ENCODE measurements at places on chromosomes 5 and 9. TPM values are rescaled to one million over a fixed set of nuclear protein-coding genes. Genes with fewer than 3 reads are reported as not detected.
A peak's percentile ranks its signal among the peaks of the same experiment; 100 is the strongest.

DNA sequence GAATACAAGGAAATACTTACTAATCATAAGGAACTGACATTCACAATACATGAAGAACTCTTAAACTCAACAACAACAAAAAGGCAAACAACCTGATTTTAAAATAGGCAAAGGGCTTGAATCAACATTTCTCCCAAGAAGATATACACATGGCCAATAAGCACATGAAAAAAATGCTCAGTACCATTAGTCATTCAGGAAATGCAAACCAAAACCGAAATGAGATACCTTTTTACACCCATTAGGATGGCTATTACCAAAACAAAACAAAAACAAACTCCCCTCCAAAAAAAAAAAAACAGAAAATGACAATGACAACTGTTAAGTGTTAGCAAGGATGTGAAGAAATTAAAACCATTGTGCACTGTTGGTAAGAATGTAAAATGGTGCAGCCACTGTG is 104.1 kb upstream of the ZNF462 start:
- H3K27ac ChIP-seq, result no peak overlapping the region
- no peaks in the 10 kb centered on the region for H3K27me3 ChIP-seq
- H3K4me1 ChIP-seq, result no peaks in the 10 kb centered on the region
- DNase-seq, result no peak
- no peaks in the 10 kb centered on the region for H3K36me3 ChIP-seq

DNA sequence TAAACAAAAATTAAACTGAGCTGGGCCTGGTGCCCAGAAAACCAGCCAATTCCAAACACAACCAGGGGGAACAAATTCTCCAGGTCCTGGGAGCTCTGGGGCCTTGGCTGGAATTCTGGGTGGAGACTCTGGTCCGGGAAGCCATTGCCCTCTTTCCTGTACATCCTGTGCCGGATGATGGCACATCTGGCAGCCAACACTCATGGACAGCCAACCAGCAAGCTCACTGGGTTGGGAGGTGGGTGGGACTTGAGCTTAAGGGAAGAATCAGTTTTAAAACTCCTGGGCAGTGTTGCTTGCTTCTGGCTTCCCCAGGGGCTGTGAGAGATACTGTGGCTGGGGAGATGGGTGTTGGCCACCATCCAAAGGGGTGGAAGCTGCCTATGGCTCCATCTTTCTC is 56.1 kb downstream of the PCDH1 start:
- peak overlapping the region; percentile 48 for H3K27ac ChIP-seq
- H3K27me3 ChIP-seq, result no peaks in the 10 kb centered on the region
- no peaks in the 10 kb centered on the region for H3K4me1 ChIP-seq
- H3K4me3 ChIP-seq, result no peak overlapping the region

- H3K4me3 ChIP-seq, result no peak overlapping the region
- no peak overlapping the region for H3K27ac ChIP-seq
- H3K4me1 ChIP-seq, result no peaks in the 10 kb centered on the region
- H3K27me3 ChIP-seq, result no peaks in the 10 kb centered on the region
Measured at GRCh38 chr5:122093415-122094180, 15.5 kb upstream of the LOX start.

- DNase-seq, result no peak
- no peak overlapping the region for H3K4me3 ChIP-seq
- no peak overlapping the region for H3K27ac ChIP-seq
- H3K27me3 ChIP-seq, result no peaks in the 10 kb centered on the region
- no peaks in the 10 kb centered on the region for H3K4me1 ChIP-seq
Measured at GRCh38 chr5:106766916-106767315, 903.8 kb downstream of the EFNA5 start.

GRCh38 chr5:99032234-99033013 is 103.6 kb upstream of the CHD1 start:
- no peaks in the 10 kb centered on the region for H3K36me3 ChIP-seq
- no peaks in the 10 kb centered on the region for H3K4me1 ChIP-seq
- H3K4me3 ChIP-seq, result no peak overlapping the region
- peak; percentile 33 for DNase-seq
- H3K27me3 ChIP-seq, result no peaks in the 10 kb centered on the region

GRCh38 chr9:8268216-8268878 is 468.8 kb upstream of the DMAC1 start:
- no peaks in the 10 kb centered on the region for H3K36me3 ChIP-seq
- no peaks in the 10 kb centered on the region for H3K27me3 ChIP-seq
- no peak for DNase-seq
- no peak overlapping the region for H3K27ac ChIP-seq
- H3K4me1 ChIP-seq, result no peaks in the 10 kb centered on the region

- H3K27ac ChIP-seq, result no peak overlapping the region
- no peak overlapping the region for H3K4me3 ChIP-seq
- DNase-seq, result no peak
- no peaks in the 10 kb centered on the region for H3K36me3 ChIP-seq
- no peaks in the 10 kb centered on the region for H3K27me3 ChIP-seq
Measured at GRCh38 chr5:145068721-145069120, 766.4 kb downstream of the PRELID2 start.

- no peaks in the 10 kb centered on the region for H3K36me3 ChIP-seq
- no peaks in the 10 kb centered on the region for H3K27me3 ChIP-seq
Measured at GRCh38 chr9:129414377-129414992, 206.4 kb downstream of the C9orf50 start.

GRCh38 chr9:133058071-133058470 is 3.7 kb upstream of the CEL start:
- H3K27ac ChIP-seq, result no peak overlapping the region
- DNase-seq, result no peak
- H3K36me3 ChIP-seq, result no peaks in the 10 kb centered on the region
- H3K27me3 ChIP-seq, result no peaks in the 10 kb centered on the region
- H3K4me3 ChIP-seq, result no peak overlapping the region

DNA sequence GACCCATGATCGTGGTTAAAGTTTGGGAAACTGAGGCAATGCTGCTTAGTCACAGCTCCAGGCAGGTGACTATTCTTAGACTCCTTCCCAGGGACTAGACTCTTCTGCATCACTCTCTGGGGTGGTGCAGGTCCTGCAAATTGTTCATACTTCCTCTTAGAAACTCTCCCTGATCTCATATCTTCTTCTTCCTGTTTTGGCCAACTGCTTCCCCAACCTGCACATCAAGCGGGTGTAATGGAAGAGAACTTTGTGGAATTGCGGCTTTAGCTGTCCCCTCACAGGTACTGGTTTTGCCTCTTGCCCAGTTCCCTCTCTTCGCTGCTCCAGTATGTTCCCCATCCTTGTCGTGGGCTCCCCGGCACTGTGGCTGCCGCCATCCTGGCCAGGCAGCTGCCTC is 111.5 kb upstream of the CTSL start:
- H3K27me3 ChIP-seq, result no peaks in the 10 kb centered on the region
- no peak overlapping the region for H3K27ac ChIP-seq
- no peaks in the 10 kb centered on the region for H3K36me3 ChIP-seq
- no peak for DNase-seq
- H3K4me3 ChIP-seq, result no peak overlapping the region

DNA sequence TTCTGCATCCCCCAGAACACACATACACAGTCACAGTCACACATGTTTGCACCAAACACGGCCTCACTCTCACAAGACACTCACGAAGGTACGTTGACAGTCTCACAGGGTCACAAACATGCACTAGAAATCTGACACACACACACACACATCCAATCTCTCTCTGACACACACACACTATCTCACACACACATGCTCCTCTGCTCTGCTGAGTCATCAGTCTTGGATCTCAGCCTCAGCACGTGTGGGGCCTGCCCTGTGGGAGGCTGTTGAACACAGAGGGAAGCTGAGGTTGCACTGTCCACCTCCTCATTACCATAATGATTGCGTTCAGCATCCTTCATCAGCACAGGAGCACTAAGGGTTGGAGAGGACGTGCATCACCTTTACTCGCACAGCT is 188.8 kb downstream of the MTRR start:
- DNase-seq, result no peak
- H3K36me3 ChIP-seq, result no peaks in the 10 kb centered on the region
- no peaks in the 10 kb centered on the region for H3K27me3 ChIP-seq
- H3K27ac ChIP-seq, result no peak overlapping the region
- no peak overlapping the region for H3K4me3 ChIP-seq

Gene GFRA3
- total RNA-seq, result not detected

Gene SLC28A3
- 10.5 TPM for total RNA-seq

Gene TMEM232
- 2.0 TPM for total RNA-seq

Gene CYLC2
- not detected for total RNA-seq

Gene CDH12
- total RNA-seq, result 0.33 TPM

Data from breast epithelium (tissue), 4 donors.